8988T (cell line): ENCODE measurements at places on chromosomes 7 and 10.

DNA sequence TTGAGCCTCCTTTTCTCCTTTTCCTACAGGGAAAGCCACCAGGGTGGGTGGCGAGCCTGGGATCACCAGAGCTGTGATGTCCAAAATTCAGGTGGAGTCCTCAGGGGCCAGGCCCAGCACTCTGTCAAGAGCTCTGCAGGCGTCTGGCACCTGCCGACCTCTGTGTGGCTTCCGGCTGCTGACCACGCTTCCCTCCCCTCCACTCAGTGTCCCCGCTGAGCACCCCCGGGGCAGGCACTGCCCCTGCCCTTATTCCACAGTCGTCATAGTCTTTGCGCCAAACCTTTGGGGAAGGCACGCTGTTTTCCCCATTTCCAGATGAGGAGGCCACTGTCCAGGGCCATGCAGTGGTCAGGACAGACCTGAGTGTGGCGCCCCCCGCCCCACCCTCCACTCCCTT, 7.5 kb downstream of the MTG1 start:
- DNase-seq: peak; percentile 3

- no peak for DNase-seq
Measured at GRCh38 chr7:23076772-23077171, 28.8 kb upstream of the KLHL7 start.

- DNase-seq: no peak
Measured at GRCh38 chr7:7157177-7157886, 25.0 kb upstream of the C1GALT1 start.

- no peak for DNase-seq
Measured at GRCh38 chr10:59793919-59794318, 40.7 kb upstream of the MRLN start.

- DNase-seq: no peak
Measured at GRCh38 chr10:114674346-114674745, 16.3 kb upstream of the ABLIM1 start.

DNA sequence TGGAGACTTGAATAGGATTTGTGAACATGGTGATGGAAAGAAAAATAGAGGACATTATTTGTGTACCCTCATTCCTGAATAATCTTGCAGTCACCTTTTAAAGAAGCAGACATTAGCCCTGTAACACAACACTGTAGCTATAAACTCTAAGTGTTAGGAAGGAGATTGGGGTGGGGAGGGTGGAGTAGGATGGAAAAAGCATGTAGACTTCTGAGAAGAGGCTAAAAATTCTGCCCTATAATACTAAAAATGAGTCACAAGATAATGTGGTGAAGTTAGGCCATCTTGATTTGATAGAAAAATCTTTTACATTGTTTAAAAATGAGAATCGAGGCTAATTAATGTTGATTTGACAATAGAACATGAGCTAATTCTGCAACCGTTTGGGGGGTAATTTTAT, 128.8 kb downstream of the LCOR start:
- DNase-seq: no peak

- DNase-seq: no peak
Measured at GRCh38 chr10:50565301-50566083, 58.3 kb downstream of the SGMS1 start.

GRCh38 chr7:258476-259190, 31.3 kb upstream of the FOXL3 start:
- DNase-seq: no peak

GRCh38 chr10:101830322-101831168, 12.3 kb upstream of the OGA start:
- peak; percentile 90 for DNase-seq

DNA sequence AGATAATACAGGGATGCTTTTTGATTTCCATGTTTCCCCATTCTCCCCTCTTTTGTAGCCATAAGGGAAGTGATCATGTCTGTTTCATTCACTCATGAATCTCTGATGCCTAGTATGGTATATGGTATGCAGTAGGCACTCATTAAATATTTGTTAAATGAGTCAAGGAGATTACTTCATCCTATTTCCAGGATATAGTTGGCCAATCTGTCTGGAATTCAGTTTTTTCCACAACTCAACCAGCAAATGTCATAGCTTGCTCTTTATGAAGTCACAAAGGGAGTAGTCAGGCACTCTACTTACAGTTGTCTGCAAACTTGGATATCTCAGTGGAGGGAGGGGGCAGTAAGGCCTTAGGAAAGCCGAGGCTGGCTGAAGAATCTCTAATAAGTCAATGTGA, 853.6 kb downstream of the LRMDA start:
- no peak for DNase-seq

DNA sequence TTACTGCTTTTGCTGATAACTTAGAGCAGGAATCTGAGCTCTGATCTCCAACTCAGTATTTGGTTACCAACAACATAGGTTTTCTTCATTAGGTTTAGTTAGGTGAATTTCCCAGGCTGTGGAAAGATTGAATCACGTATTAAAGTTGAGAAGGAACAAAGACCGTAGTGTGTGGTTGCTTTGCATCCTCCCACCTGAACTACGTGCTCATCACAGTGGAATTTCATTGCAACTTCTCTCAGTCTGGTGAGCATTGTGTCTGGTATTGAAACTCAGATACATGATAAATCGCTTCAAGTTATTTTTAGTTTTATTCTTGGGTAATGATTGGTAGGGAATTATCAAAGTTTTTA, 139.4 kb upstream of the AKR1E2 start:
- no peak for DNase-seq

GRCh38 chr7:4531236-4531635, 150.9 kb upstream of the FOXK1 start:
- DNase-seq: no peak

- no peak for DNase-seq
Measured at GRCh38 chr10:64977915-64978314, 1456.7 kb downstream of the REEP3 start.
